Stimulated activated CD8-positive, alpha-beta memory T cell treated with anti-CD3 and anti-CD28 coated beads, Interleukin-4, amount 100 ng/mL, for 4 hours (primary cell): ENCODE measurements at places on chromosomes 3 and 15.
A peak's percentile ranks its signal among the peaks of the same experiment; 100 is the strongest.

- no peak for DNase-seq
These were observed 1084.5 kb downstream of the ROBO1 start for GRCh38 chr3:78683284-78683683.

DNA sequence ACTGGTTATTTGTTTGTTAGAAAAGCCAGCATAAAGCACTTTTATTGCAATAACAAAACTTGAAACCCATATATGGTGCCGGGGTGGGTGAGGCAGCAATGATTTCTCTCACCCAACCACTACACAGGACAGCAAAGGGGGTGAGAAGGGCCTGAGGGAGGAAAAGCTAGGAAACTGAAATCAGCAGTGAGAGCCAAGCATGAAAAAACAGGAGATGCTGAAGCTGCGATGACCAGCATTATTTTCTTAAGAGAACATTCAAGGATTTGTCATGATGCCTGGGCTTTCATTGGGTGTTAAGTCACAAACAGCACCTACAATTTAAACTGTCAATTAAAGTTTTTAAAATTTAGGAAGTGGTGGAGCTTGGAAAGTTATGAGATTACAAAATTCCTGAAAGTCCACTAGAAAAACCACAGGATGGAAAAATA lies 11.9 kb upstream of the TM4SF4 start:
- DNase-seq: no peak

GRCh38 chr15:68559345-68560310 lies 19.2 kb upstream of the CORO2B start:
- DNase-seq: peak; percentile 38

DNA sequence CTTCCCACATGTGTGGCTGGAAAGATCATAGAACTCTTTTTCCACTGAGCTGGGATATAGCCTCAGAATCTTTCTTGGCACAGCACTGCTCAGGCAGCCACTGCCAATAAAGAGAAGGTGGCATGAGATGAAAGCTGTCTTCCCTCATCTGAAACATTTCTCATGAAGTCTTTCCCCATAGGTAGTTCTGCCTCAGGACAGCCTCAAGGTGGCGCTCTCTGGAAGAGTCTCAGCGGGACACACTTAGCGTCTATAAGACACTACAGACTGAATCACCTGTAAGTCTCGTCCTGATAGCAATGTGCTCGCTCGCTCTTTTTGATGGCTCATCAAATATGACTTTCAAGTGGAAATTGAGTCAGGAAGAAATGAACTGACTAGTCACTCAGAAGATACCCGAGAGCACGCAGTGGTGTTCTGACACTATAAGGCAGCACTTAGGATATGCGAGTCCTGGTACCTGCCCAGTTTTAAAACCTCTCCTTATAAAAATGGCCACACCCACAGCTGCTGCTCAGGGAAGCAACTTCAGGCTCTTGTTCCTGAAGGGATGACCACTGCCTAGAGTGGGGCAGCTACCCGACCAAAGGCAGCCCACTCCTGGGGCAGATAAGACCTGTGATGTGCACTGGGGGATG lies 269.5 kb downstream of the SUCLG2 start:
- DNase-seq: no peak

GRCh38 chr3:25437953-25438352 lies 9.9 kb downstream of the RARB start:
- no peak for DNase-seq

DNA sequence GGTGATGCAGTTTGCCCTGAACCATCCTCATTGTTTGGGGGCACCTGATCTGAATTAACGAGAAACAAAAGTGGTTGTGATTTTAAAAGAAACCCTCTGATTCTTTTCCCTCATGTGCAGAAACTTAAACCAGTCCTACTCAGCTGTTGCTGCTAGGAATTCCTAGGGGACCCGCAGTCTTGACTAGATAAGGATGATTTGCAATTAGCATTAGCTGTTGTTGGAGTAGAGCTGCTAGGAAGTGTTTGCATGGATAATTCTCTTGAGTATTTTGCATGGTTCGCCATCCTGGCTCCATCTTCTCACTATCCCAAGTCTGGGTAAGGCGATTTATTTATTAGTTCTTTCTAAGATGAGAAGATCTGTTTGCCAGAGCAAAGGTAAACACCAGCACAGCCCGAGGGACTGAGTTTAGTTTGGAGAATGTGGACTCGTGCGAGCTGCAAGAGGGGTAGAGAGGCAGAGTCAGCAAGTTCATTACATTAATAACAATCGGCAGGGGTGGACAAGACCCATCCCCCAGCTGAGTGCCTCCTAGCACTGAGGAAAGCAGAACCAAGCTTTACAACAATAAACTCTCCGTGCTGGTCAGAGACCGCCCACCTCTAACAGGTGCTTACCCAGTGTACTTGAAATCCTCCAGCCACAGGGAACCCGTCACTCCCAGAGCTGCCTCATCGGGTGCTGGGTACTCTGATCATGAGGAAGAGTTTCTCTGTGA lies 4.1 kb downstream of the FGD5 start:
- no peak for DNase-seq

- no peak for DNase-seq
These were observed 122.8 kb downstream of the DNAH12 start for GRCh38 chr3:57421336-57421735.

DNA sequence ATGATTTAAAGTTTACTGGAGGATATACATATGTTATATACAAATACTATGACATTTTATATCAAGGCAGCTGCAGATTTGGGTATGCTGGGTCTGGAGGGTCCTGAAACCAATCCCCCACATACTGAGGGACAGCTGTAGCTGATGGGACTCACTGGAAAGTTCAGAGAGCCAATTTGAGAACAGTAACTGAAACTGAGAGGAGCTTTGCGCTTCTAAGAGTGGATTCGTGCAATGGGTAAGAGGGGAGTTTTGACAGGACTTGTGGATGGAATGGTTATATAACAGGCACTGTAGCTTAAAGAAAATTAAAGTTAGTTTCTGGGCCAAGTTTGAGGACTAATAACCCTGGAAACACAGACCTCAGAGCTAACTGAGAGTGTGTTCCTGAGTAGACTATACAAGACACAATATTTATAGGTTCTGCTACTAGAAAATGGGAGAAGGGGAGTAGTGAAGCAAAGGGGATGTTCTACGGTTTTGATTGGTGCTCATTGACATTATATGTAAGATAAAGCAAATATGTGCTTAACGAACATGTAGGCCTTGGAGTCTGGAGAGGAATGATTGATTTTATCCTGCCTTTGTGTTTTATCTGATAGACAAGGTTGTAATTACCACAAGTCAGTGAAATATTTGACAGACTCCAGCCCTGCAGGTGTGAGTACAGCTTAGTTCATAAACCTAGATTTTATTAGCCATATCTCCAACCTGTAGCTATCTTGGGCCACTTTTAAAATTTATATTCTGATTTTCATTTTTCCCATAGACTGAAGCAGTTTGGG lies 4.8 kb upstream of the ZMAT3 start:
- DNase-seq: no peak

DNA sequence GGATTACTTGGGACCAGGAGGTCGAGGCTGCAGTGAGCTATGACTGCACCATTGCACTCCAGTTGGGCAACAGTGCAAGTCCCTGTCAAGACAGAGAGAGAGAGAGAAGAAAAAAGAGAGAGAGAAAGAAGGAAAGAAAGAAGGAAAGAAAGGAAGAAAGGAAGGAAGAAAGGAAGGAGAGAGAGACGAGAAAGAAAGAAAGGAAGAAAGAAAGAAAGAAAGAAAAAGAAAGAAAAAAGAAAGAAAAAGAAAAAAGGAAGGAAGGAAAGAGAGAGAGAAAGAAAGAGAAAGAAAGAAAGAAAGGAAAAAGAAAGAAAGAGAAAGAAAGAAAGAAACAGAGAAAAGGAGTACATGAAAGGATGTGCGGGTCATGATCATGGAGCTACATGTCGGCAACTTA lies 80.2 kb downstream of the ATP13A4 start:
- no peak for DNase-seq
